ENCODE measurements at places on chromosomes 7 and 10.

- no peak for DNase-seq
These were observed 328.3 kb upstream of the TEX47 start for GRCh38 chr7:89123871-89124270.

- no peak for DNase-seq
These were observed 24.9 kb upstream of the STK17A start for GRCh38 chr7:43557831-43558495.

DNA sequence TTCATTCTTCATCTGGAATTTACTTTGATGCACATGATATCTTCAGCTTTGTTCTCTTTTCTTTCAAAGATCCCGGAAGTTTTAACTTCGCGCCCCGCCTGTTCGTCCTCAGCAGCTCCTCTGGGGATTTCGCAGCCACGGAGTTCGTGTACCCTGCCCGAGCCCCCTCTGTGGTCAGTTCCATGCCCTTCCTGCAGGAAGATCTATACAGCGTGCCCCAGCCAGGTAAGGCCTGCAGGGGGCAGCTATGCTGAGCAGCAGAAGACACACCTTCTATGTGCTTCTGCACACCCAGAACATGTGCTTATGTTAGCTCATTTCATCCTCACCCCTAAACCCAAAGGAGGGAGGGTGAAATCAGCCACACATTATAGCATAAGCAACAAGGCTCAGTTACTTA lies 79.7 kb upstream of the LYZL2 start:
- no peak for DNase-seq

- no peak for DNase-seq
These were observed 85.0 kb upstream of the FAM180A start for GRCh38 chr7:135833642-135834041.

GRCh38 chr10:29823553-29824080 lies 188.8 kb upstream of the SVIL start:
- no peak for DNase-seq

DNA sequence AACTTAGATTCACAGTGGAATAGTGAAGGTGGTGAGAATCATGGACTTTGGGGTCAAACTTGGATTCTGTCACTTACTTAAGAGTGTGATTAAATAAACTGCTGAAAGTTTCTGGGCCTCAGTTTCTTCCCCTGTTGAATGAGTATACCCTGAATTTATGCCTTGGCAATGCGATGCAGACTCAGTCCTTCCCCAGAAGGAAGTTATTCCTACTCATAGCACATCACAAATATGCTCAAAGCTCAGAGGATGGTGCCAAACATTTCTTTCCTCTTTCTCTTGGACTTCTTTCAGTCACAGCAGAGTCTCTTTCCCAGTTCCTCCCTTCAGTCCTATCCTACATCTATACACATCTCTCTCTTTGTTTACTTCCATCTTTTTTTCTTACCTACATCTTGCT lies 45.1 kb downstream of the ASB4 start:
- DNase-seq, result no peak

- no peak for DNase-seq
These were observed 116.7 kb downstream of the CYP26A1 start for GRCh38 chr10:93190372-93190771.

DNA sequence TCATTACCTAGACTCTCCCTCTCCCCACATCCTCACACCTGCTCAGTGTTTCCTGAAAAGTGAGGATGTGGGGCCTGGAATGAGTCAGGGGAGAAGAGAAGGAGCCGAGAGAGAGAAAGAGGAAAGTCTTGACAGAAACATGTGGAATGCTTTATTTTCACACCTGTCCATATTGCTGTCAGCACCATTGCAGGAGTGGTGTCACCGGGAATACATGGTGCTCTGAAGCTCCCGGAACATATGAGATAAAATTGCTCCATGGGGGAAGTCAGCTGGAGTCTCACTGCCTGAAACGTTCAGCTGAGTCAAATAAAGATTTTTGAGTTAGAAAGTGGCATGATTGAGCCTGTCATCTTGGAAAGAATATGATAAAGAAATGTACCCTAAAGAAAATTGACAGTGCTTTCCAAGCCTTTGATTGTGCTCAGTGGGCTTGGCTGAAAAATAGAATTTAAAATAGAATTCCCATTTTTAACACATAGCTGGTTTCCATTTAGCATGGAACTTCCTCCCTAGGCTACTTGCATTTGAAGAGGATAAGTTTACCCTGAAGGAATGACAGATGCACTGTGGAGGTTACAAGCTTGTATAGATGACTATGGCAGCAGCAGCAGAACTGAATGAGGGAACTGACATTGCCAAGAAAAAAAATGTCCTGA lies 182.4 kb downstream of the PCLO start:
- no peak for DNase-seq

- DNase-seq, result no peak
These were observed 482 bp downstream of the CCDC6 start for GRCh38 chr10:59905731-59906416.
